Right renal pelvis (tissue), 4 donors: ENCODE measurements at places on chromosomes 13 and 19. TPM values are rescaled to one million over a fixed set of nuclear protein-coding genes. Genes with fewer than 3 reads are reported as not detected.
A peak's percentile ranks its signal among the peaks of the same experiment; 100 is the strongest.

GRCh38 chr13:32669030-32669646 lies 82.9 kb downstream of the PDS5B start:
- DNase-seq: peak; percentile 10

DNA sequence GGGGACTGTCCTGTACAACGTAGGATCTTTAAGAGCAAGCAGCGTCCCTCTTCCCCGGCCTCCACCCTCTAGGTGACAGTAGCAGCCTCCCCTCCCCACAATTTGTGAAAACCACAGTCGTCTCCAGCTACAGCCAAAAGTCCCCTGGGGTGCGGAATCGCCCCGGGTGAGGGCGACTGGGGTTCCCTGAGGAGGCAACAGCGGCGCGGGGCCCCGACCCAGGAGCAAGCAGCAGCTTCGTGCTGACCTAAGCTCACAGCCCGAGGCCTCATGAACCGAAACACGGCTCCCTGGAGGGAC lies 322 bp downstream of the ZNF558 start:
- no peak for DNase-seq

Gene RAB8A
- polyA plus RNA-seq: 77.5 TPM

Gene SIGLEC12
- 0.13 TPM for polyA plus RNA-seq

Gene ZNF256
- 10.3 TPM for polyA plus RNA-seq

GRCh38 chr19:23314505-23315251 lies 64.5 kb upstream of the ZNF724 start:
- DNase-seq: no peak
